Fibroblast of the aortic adventitia (primary cell): ENCODE measurements at places on chromosomes 6 and 20.
A peak's percentile ranks its signal among the peaks of the same experiment; 100 is the strongest.

DNA sequence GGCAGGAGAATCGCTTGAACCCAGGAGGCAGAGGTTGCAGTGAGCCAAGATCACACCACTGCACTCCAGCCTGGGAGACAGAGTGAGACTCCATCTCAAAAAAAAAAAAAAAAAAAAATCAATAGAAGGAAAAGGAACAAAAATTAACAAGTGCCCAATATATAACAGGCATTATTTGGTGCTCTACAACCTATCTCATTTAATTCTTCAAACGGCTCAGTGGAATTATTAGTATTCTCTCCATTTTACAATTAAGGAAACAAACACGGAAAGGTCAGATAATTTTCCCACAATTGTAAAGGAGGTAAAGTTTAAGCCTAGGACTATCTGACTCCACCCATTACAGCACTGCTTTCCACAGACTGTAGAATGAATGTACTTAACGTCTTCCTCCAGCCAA lies 19.8 kb downstream of the CCNC start:
- no peak for DNase-seq

GRCh38 chr20:56098981-56099500 lies 93.7 kb upstream of the CBLN4 start:
- no peak for DNase-seq

DNA sequence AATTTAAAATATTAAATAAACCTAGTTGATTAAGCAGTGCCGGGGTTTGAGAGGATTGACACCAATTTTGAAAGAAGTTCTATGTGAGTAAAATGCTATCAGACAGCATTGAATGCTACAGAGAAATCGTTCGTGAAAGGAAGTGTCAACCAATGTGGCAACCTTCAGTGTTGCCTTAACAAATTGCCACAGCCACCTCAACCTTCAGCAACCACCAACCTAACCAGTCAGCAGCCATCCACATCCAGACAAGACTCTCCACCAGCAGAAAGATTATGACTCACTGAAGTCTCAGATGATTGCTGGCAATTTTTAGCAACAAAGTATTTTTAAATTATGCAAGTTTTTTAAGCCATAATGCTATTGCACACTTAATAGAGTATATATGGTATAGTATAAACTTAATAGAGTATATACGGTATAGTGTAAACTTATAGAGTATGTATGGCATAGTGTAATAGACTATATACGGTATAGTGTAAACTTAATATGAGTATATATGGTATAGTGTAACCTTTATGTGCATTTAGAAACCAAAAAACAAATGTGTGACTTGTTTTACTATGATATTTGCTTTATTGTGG lies 65.3 kb upstream of the ID4 start:
- peak; percentile 51 for DNase-seq

GRCh38 chr6:112956696-112957535 lies 609.8 kb downstream of the RFPL4B start:
- peak; percentile 96 for DNase-seq

DNA sequence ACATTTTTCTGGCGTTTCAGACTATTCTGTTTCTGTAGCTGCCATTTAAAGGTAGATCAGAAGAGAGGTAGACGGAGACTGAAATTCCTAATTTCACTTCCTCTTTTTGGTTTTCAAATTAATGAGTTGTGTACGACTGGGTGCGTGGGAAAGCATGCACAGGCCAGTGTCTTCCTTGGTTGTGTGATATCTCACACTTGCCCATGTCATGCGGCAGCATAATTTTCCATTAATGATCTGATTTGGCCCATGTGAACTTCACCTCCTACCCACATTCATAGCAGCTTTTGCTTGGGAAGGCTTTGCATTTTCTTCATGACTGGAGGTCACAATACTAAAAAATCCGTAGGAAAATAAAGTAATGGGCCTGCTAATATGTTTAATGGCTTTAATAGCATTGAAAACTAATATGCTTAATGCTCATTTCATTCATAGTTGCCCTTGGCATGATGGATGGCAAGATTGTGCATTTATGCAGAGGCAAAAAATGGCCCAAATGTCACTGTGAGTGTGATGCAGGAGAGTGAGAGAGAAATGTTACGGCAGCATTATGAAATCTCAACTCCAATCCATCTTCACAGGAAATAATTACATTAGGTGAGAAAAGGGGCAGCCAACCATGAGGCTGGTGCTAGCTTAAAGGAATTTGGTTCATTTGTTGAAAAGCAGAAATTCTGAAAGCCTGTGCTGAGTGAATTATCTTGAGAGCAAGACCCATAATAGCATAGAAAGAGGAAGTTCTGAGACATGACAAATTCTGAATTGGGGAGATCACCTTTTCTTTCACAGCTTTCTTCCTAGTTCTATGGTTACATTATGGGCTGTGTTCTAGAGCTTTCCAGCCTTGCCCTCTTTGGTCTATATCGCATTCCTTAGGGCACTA lies 69.0 kb upstream of the UST start:
- DNase-seq = no peak

DNA sequence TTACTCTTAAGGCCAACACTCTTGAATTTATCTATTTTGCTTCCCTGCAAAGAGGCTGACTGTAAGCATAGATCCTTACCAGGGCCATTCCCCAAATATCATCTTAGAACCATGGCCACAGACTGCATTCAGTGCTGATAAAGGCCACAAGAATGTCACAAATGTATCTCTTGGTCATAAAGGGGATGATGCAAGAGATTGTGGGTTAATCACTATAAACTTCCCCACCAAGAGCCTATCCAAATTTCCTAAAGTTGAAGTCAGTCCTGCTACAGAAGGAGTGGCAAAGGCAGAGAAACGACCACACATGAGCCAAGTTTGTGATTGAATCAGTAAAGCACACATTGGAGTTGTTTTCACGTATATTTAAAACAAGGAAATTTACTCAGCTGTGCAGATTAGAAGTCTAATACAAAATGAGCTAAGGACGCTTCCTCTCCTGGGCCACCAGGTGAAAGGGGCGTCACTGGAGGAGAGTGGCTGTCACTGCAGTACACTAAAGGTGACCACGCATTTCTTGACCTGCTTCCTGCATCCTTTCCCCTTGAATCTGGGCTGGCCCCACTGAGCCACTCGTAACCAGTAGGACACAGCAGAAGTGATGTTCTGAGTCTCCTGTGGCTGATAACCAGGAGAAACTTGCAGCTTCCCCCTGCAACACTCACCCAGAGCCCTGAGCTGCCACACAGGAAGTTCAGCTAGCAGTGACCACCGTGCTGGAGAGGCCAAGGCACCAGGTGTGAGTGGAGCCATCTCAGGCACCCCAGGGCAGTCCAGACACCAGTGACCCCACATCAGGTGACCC lies 181.9 kb downstream of the SYNDIG1 start:
- peak; percentile 88 for DNase-seq
